DND-41 (cell line): ENCODE measurements at places on chromosomes 13 and 19.

DNA sequence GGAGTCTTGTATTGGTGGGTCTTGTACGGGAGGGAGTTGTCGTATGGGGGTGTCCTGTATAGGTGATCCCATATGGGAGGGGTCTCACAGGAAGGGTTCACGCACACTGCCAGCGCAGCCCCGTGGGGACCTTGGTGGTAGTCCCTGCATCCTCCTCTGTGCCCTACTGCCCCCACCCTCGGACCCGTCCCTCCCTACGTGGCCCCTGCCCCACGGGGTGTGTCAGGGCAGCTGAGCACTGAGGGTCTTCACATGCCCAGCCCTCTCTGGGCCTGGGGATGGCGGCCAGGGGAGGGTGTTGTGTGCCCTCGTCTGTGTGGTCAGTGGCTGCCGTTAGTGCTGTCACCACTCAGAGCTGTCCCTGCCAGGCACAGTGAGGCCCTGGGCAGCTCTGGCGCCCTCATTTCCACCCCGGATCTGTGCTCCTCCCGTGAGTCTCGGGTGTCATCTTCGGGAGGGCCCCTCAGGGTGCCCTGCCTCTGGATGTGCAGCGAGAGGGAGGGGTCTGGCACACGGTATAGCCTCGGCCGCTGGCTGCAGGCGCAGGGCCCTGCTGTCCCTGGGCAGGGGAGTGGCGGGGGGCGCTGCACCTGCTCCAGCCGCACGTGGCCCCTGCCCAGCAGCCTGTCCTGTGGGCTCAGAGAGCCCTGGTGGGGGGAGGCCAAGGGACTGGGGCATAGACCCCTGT is 16.0 kb upstream of the GNA15 start:
- no peak for DNase-seq

GRCh38 chr13:20492641-20493040 is 33.0 kb downstream of the CRYL1 start:
- peak; percentile 39 for DNase-seq

DNA sequence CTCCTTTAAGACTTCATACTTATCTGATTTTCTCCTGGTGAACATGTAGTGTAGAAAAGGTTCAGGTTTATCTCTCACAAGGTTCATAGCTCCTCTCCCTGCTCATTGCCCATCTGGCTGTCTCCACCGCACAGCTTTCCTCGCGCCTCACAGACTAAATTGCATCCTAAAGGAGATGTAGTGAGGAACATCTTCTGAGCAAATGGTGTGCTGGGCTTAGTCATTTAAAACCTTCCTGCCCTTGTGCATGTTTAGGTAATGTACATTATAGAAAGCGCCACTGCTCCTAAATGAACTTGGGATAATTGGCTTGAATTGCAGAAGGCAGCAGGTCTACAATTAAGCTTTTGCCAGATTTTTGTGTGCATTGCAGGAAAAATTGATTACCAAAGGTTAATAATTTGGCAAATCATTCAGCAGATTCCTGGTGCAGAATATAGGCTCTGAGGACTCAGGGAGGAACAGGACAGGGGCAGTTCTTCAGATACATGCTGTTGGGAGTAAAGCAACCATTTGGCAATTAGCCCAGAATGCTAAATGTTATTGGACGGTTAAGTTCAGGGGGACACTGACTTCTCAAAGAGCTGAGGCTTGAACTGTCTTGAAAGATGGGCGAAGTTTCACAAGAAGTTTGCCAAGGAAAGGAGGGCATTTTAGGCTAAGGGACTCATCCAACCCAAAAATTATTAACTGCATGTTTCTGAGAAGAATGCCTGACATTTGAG is 108.4 kb upstream of the CLDN10 start:
- no peak for DNase-seq

GRCh38 chr19:11045536-11045935 is 43.7 kb upstream of the LDLR start:
- no peak for DNase-seq

- DNase-seq: no peak
These were observed 239.7 kb upstream of the MAB21L1 start for GRCh38 chr13:35716186-35716585.

GRCh38 chr13:29582171-29582570 is 13.3 kb downstream of the SLC7A1 start:
- no peak for DNase-seq

DNA sequence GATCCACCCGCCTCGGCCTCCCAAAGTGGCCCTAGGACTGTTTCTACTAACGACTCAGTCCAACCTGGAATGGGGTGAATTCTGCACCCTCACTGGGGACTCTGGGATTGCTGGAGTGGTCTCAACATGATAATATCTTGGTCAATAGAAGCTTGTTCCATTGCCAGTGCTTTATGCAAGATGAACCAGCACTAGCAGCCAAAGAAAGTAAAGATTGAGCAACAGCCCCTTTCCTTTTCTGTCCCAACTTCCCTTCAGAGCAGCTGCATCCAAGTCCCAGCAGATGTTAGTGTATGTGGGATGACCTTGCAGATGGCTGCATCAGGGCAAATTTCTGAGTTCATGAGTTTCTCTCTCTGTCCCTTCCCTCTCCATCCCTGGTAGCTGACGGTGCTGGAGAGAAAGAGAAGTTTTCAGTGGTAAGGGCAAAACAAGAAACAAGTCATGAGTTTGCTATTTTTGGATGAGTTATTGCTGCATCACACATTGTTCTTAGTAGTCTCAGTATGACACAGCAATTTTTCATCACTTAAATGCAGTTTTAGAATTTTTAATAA is 183.6 kb upstream of the EDNRB start:
- no peak for DNase-seq

DNA sequence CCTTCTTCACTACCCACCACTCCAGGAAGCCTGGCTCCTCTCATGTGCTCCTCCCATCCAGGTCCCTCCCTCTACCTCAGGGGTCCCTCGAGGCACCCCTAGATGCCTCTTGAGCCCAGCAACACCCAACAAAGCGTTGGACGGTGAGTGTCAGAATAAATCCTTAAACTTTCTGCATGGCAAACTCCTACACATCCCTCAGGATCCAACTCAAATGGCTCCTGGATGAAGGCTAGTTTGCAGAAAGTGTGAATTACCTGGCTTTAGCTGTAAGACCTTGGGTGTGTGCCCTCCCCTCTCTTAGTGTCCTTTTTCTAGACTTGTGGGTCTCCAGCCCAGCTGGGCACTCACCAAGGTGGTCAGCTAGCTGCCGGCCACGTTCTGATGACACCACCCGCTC is 5.4 kb downstream of the MPV17L2 start:
- DNase-seq: no peak

DNA sequence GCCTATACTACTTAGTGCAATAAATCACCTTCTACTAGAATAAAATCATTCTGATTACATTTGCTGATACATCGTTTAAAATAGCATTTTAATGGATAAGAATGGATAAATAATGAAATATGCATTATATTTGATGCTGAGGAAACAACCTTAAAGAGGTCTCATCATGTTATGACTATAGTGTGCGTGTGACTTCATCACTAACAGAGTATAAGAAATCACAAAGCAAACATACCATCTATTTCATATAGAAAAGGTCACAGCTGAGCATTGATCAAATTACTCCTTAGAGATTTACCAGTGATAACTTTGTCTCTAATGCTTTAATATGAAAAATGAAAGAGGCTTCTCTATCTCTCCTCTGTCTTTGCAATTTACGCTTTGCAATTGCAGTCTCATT is 1620.3 kb upstream of the SLC10A2 start:
- DNase-seq: no peak

DNA sequence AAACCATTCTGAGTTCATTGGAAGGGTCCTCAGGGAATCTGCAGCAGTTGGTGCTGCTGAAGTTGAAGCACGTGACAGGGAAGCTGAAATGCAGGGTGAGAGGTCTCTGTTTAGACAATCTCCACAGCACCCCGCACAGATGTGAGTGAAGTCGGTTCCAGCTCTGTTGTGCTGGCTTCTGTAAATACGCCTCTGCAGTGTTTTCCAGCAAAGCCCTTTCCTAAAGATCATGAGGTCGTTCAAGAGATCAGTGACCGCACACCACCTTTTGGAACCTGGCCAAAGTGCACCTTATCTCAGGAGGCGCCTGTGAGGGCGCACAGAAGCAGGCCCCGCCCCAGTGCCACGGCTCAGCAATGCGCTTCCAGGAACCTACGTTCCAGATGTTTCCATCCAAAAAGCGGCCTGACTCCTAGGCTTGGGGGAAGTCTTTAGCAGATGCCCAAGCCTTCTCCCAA is 10.8 kb downstream of the CUL4A start:
- DNase-seq: no peak

DNA sequence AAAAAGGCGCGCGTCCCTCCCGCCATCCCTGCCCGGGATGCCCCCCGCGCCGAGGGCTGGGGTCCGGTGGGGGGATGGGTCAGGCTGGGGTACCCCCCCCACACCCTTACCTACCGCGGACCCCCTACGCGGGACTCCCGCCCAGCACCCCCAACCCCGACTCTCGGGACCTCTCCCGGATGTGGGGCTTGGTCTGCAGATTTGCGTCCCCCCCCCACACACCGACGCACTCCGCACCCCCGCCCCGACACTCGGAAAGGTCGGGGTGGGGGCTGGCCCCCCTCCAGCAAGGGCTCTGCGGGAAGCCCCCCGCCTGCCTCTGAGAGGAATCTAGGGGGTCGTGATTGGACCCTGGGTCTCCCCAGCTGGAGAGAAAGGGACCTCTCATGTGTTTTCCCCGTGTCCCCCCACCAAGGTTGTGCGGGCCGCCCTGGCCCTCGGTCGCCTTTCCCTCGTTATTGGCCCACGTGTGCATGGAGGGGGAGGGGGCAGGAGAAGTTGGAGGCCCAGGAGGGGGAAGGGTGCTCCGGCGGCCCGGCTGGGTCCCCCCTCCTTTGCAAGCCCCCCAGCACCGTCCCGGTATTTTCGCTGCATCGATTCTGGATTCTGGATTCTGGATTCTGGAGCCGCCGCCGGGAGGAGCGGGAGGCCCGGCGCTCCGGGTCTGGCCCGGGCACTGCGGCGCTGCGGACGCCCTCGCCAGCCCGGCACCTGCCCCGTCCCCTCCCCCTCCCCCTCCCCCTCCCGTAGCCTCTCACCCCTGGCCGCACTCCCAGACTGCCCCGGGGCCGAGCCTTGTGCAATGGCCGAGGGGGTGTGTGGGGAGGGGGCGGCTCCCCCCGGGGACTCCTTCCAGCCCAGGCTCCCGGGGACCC is 607 bp downstream of the NFIC start:
- peak; percentile 50 for DNase-seq

DNA sequence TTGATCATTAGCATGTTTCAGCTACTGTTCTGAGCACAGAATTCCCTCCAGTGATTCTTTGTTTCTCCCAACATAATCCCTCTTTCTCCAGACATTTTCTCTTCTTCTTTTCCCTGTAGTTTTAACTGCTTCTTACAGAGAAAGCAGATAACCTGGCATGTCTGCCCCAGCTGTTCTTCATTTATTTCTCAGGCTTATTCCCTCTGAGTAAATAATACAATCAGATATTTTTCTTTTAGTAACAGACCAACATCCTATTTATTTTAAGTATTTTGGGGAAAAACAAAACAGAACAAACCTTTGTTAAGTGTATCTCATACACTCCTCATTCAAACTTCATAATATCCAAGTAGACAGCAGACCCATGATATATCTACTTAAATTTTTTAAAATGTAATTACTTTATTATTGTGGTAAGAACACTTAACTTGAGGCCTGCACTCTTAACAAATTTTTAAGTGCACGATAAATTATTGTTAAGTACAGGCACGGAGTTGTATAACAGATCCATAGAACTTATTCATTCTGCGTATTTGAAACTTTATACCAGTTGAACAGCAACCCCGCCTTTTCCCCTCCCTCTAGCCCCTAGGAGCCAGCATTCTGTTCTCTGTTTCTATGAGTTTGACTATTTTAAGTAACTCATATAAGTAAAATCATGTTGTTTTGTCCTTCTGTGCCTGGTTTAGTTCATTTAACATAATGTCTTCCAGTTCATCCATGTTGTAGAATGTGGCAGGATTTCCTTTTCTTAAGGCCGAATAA is 540.0 kb downstream of the LMO7 start:
- no peak for DNase-seq

GRCh38 chr13:42832341-42833096 is 51.1 kb downstream of the FAM216B start:
- peak; percentile 7 for DNase-seq

GRCh38 chr13:62060570-62060969 is 644.9 kb upstream of the PCDH20 start:
- no peak for DNase-seq

DNA sequence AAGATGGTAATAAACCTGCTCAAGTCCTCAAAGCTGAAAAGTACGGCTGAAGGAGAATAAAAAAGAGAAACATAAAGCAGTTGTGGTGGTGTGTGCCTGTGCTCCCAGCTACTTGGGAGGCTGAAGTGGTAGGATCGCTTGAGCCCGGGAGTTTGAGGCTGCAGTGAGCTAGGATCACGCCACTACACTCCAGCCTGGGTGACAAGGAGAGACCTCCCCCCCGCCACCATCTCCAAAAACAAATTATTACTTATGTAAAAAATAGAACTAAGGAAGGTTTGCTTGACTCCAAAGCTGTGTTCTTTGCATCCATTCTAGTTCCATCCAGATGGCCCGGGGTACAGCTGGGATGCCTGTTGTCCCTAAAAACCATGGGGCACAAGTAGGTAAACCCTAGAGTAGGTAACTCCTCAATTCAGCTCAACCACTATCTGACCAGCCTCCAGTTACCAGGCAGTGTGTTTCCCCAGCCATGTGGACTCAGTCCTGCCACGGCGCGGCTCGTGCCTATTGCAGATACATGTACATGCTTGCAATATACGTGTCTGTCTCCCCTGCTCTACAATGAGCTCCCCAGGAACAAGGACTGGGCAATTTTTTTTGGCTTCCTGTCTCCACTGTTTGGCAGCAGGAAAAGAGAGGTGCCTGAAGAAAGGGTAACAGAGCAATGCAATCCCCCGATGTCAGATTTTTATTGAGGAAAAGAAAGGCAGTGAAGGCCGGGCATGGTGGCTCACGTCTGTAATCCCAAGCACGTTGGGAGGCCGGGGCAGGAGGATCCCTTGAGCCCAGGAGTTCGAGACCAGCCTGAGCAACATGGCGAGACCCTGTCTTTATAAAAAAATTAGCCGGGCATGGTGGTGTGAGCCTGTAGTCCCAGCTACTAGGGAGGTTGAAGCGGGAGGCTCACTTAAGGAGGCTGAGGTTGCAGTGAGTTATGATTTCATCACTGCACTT is 101.3 kb downstream of the GNG7 start:
- DNase-seq: no peak

DNA sequence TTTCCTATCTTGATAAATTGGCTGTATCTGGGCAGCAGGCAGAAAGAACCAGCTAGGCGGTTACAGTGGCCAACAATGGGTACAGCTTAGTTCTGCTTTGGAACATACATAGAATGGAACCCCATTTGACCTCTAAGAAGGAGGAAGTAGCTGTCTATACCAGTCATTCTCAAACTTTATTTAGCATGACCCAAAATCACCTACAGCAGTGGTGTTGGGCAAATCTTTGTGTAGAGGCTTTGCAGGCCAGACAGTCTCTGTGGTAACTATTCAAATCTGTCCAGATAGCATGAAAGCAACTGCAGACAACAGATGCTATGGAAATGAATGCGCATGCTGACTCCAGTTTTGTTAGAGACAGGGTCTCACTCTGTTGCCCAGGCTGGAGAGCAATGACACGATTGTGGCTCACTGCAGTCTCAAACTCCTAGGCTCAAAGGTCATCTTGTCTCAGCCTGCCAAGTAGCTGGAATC is 12.0 kb upstream of the KCNC3 start:
- no peak for DNase-seq

- DNase-seq: no peak
These were observed 35.3 kb upstream of the RFC3 start for GRCh38 chr13:33782631-33783030.
